Glutamatergic neuron (in vitro differentiated cells): ENCODE measurements at places on chromosomes 11 and 22. TPM values are rescaled to one million over a fixed set of nuclear protein-coding genes. Genes with fewer than 3 reads are reported as not detected.

GRCh38 chr11:3164552-3165151 lies 458 bp downstream of the OSBPL5 start:
- H3K27ac ChIP-seq: peak overlapping the region; percentile 55
- peak; percentile 51 for DNase-seq
- H3K27me3 ChIP-seq: peaks cover 21% of the 10 kb centered on the region
- peaks cover 36% of the 10 kb centered on the region for H3K4me1 ChIP-seq

DNA sequence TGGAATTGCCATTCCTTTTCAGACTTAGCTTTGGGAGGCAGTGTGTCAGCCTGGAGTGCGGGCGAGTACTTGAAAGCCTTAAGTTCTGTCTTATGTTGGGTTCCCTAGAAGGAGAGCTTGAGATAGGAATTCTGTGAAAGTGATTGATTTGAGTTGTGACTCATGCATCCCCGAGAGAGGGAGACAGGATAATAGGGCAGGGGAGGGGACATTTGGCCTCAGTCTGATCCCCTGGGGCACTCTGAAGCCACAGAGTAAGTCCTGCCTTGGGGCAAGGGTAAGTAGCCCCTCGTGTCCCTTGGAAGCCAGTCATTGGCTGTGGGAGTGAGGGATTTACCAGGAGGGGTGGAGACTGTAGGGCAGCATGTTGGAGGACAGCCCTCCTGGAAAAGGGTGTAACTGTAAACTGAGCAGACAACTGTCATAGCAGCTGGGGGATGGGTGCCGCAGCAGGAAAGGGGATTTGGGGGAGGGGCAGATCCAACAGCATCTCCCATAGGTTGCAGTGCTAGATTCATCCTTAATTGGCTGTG lies 44.0 kb downstream of the KIAA1671 start:
- H3K36me3 ChIP-seq: no peaks in the 10 kb centered on the region
- peak; percentile 82 for DNase-seq
- peaks cover 12% of the 10 kb centered on the region for H3K27me3 ChIP-seq
- peak overlapping the region; percentile 66 for H3K4me3 ChIP-seq

GRCh38 chr11:15233371-15234165 lies 118.8 kb downstream of the INSC start:
- H3K27ac ChIP-seq: no peak overlapping the region
- H3K27me3 ChIP-seq: peaks cover 1% of the 10 kb centered on the region
- no peaks in the 10 kb centered on the region for H3K36me3 ChIP-seq
- H3K4me3 ChIP-seq: no peak overlapping the region

DNA sequence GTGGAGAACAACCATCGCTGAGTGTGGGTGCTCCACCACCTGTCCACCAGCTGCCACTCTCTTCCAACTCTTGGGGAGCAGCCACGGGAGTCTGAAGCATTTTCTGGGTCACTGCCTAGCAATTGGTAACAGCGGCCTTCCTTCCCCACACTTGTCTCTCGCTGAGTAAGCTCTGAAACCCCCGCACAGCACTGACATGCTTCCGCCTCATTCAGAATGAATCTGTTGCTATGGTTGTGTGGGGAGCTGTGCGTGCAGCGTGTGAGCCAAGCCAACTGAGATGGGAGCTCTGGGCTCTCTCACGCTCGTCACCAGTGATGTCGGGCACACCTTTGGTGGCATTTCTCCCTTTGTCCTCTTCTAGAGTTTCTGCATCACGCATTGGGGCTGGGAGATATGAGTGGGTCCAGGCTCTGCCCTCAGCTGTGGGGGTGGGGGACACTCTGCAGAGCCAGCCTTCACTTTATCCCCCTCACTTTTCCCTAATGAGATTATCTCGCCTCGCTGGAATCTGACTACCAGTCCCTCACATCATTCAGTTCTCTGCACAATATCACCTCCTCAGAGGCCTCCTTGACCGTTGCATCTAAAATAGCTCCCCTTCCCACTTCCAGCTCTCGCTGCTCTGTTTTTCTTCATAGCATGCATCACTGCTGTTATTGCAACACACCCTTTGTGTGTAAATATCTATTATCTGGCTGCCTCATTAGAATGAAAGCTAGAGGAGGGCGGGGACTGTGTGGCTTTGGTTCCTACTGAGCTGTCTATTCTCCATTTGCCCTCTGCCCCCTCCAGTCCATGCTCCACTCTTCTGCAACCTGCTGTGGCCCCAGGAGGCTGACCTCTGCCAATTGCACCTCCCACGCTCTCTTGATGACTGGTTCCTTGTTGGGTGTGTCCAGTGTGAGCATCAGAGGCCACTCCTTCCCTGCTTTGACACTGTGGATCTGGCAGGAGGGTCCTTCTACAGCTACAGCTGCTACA lies 569.9 kb upstream of the CADM1 start:
- no peaks in the 10 kb centered on the region for H3K36me3 ChIP-seq
- H3K4me1 ChIP-seq: peaks cover 17% of the 10 kb centered on the region
- H3K4me3 ChIP-seq: no peak overlapping the region
- DNase-seq: no peak
- H3K27me3 ChIP-seq: peaks cover 2% of the 10 kb centered on the region

GRCh38 chr22:19061471-19062138 lies 60.6 kb downstream of the DGCR2 start:
- DNase-seq: no peak
- H3K36me3 ChIP-seq: peaks cover 4% of the 10 kb centered on the region
- H3K4me3 ChIP-seq: no peak overlapping the region

DNA sequence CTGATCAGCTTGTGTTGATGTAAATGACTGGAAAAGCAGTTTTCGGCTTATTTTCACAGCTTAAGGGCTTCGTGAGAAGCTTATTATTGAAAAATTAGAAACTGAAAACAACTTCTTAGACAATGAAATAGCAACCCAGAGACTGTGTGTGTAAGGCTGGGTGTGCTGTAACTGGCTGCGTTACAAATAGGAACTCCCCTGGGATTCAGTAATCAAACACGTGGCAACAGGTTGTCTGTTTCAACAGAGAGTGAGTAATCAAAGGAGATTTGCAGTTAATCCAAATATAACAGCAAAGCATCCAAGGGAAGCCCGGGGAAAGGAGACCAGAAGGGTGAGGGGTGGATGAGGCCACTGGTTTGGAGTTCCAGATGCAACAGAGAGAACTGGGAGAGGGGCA lies 19.2 kb downstream of the NTM start:
- DNase-seq: no peak
- no peaks in the 10 kb centered on the region for H3K36me3 ChIP-seq
- no peak overlapping the region for H3K27ac ChIP-seq

DNA sequence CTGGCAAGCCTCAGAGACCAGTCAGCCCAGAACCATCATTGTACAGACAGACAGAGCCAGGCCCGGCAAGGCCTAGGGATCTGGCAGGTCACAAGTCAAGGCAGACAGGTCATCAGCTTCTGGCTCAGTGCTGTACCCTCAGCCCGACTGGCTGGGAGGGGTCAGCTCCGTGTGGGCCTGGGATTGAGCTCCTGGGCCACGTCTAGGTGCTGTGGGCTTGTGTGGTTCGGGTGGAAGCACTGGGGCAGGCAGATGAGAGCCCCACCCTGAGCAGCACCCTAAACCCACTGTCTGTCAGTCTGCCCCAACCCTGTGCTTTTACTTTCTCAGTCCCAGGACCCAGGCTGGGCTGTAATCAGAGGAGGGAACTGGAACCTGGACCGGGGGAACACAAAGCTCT lies 26.9 kb upstream of the P2RY2 start:
- peaks cover 2% of the 10 kb centered on the region for H3K4me1 ChIP-seq
- H3K4me3 ChIP-seq: no peak overlapping the region
- H3K36me3 ChIP-seq: no peaks in the 10 kb centered on the region
- peak; percentile 7 for DNase-seq
- H3K27ac ChIP-seq: no peak overlapping the region
- no peaks in the 10 kb centered on the region for H3K27me3 ChIP-seq

Gene TMPRSS5
- 1.3 TPM for total RNA-seq

Gene C11orf65
- total RNA-seq: 0.54 TPM

Gene LGALS12
- total RNA-seq: not detected

Gene C11orf87
- 0.27 TPM for total RNA-seq
